ENCODE measurements at places on chromosomes 12 and 14. TPM values are rescaled to one million over a fixed set of nuclear protein-coding genes. Genes with fewer than 3 reads are reported as not detected.

DNA sequence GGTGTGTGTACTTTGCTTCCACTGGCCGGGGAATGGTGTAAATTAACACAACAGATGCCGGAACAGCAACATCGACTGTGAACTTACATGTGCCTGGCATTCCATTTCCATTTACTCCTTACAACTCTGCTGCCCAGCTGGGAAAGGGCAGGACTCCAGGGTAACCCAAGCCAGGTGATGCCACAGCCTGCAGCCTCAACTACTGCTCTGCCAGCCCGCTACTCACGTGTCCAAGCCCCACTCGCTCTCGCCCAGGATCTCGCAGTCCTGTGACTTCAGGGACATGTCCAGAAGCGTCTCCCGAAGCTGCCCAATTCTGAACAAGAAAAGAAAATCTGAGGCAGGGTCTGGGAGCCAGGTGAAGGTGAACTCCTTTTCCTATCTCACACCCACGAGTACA lies 10.7 kb downstream of the ABCD4 start:
- H3K27me3 ChIP-seq = no peaks in the 10 kb centered on the region
- no peak for DNase-seq
- no peak overlapping the region for H3K27ac ChIP-seq
- no peaks in the 10 kb centered on the region for H3K4me1 ChIP-seq
- H3K4me3 ChIP-seq = no peak overlapping the region
- peaks cover 21% of the 10 kb centered on the region for H3K36me3 ChIP-seq

GRCh38 chr12:7961395-7962178 lies 25.6 kb upstream of the SLC2A3 start:
- H3K4me3 ChIP-seq = peak overlapping the region; percentile 11
- no peaks in the 10 kb centered on the region for H3K27me3 ChIP-seq
- H3K4me1 ChIP-seq = no peaks in the 10 kb centered on the region

- H3K4me3 ChIP-seq = no peak overlapping the region
- H3K36me3 ChIP-seq = no peaks in the 10 kb centered on the region
- H3K27me3 ChIP-seq = no peaks in the 10 kb centered on the region
- H3K27ac ChIP-seq = no peak overlapping the region
Measured at GRCh38 chr14:33946679-33947476, 4.0 kb downstream of the EGLN3 start.

TC2N gene
- total RNA-seq = 8.2 TPM

DHH gene
- total RNA-seq = 0.74 TPM
